ENCODE measurements at places on chromosomes 11 and 22.

DNA sequence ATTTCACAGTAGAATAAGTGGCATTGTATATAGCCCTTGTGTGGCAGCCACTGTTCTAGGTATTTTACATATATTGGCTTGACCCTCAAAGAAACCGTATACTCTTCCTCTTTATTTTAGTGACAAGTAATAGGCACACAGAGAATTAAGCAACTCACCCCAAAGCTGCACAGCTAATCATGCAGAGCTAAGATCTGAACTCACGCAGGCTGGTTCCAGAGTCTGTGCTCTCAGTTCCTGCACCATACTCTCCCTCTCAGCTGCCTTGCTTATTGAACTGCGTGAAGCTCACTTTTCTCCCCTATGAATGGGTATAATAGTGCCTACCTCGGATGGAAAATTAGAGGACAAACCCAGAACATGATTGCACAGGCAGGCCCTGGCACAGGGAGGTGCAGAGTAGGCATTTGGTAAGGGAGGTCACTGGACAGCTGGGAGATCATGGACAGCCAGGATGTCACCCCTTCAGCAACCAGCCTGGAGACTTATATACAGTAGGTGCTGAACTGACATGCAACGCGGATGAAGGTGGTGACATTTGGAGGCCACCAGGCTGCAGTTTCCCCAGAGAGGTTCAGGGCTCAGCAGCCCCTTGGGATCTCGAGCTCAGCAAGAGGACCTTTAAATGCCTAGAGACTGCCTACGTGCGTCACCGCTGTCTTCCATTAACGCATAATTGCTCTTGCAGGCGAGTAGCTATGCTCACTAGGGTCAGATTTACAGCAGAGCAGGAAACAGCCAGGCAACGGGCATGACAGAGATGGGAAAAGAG is 78.4 kb upstream of the TP53I11 start:
- no peak for DNase-seq

DNA sequence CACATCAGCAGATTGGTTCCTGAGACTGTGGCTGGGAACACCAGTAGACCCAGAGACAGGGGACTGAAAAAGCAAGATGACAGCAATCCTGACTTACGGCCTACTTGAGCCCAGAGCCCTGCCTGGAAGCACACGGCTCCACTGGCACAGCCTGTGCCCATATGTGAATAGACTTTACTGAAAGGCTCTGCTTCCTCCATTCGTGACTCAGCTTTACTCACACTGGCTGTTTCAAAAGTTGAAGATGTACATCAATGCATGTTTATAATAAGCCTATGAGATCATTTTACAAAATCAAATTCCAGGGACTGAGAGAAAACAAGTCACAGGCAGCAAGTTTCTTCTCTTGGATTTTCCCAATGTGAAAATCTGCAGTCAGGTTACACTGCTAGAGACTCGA is 134.6 kb upstream of the TEAD1 start:
- peak; percentile 49 for DNase-seq

GRCh38 chr11:129866311-129866710 is 29.1 kb downstream of the NFRKB start:
- DNase-seq = no peak

GRCh38 chr22:43667656-43668055 is 144.4 kb downstream of the EFCAB6 start:
- DNase-seq = no peak

DNA sequence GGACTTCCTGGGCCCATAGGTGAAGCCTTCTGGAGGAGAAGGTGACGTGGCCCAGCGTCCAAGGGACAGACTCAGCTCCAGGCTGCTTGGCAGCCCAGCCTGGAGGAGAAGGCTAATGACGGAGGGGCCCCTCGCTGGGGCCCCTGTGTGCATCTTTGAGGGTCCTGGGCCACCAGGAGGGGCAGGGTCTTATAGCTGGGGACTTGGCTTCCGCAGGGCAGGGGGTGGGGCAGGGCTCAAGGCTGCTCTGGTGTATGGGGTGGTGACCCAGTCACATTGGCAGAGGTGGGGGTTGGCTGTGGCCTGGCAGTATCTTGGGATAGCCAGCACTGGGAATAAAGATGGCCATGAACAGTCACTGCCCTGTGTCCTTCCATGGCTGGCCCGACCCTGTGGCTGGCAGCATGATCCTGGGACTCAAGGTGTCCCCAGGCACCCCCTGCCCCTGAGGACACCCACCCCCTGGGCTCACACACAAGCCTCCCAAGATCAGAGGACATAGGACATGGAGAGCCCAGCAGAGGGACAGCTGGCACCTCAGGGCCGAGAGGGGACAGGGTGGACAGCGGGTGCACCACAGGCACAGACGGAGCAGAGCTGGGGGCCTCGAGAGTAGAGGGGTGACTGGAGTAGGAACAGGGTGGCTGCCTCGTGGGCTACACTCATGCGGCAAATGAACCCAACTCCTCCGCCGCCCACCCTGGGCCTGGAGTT is 10.1 kb downstream of the SIGIRR start:
- DNase-seq = no peak

Data from pulmonary artery endothelial cell (primary cell).